COLO829 (cell line): ENCODE measurements at places on chromosomes 12 and 14.

DNA sequence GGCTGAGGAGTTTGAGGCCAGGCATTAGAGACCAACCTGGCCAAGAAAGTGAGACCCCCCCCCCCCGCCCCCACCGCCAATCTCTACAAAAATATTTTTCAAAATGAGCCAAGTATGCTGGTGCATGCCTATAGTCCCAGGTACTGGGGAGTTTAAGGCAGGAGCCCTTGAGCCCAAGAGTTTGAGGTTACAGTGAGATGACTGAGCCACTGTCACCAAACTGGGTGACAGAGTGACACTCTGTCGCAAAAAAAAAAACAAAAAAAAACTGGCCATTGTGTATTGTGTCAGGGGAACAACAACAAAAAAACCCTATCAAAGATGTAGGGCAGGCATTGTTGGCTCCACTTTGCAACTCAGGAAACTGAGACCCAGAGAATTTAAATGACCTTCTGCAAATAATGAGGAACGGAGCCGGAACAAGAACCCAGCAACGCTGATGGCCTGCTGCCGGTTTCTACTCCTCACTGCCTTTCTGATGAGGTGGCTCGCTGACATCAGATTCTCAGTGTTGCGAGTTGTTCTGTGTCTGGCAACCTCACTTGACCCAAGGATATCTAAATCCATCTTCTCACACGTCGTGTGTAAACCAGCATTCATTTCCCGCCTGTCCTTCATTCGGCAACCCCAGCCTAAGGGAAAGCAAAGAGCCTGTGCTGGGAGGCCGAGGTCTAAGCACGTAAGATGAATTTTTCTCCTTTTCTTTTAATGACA, 195.2 kb upstream of the CRY1 start:
- DNase-seq = no peak

- no peak for DNase-seq
Measured at GRCh38 chr14:62443796-62444195, 601.5 kb downstream of the KCNH5 start.

DNA sequence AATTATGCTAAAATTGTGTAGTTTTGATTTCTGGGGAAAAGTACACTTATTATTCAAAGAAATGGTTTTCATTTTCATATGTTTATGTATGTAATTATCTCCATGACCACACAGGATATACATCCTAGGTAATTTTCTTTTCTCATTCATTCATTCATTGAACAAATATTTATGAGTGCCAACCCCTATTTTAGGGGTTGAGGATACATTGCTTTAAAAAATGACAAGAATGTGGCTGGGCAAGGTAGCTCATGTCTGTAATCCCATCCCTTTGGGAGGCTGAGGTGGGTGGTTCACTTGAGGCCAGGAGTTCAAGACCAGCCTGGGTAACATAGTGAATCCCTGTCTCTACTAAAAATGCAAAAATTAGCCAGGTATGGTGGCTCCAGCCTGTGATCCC, 40.9 kb downstream of the SGPP1 start:
- DNase-seq = no peak

GRCh38 chr14:34356264-34356654, 105.8 kb downstream of the SPTSSA start:
- no peak for DNase-seq

DNA sequence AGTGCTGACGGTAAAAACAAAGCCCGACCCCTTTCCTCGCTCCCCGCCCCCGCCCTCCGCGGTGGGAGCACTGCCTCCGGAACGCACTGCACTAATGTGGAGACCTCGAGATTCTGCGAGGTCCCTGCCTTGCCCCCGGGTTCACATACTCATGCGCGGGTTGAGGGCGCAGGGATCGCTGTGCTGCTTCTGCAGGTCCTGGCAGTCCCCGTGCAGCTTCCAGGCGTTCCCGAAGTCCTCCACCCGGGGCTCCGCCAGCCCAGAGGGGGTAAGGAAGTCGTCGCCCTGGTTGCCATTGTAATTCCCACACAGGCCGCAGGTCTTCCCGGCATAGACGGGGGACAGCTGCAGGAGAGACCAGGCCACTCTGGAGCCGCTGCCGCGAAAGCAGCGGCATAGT, 66.8 kb downstream of the VWF start:
- no peak for DNase-seq

DNA sequence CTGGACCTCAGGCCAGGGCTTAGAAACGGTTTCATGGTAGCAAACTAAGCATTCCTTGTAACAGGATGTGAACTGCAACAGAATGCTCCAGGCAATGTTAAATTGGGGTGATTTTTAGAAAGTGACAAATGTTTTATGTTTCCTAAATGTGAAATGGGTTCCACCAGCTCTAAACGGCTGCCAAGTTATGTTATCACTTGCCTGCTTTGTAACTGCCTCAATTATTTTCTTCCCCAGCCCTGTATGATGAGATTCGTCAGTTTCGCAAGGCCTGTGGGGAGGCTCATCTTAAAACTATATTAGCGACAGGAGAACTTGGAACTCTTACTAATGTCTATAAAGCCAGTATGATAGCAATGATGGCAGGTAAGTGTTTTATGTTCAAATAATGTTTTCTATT, 70.9 kb downstream of the DERA start:
- DNase-seq = no peak

GRCh38 chr12:122491991-122492390, 8.7 kb downstream of the ZCCHC8 start:
- DNase-seq = no peak
